ENCODE measurements at places on chromosomes 4 and X.

GRCh38 chrX:103999234-103999633 is 14.3 kb downstream of the H2BW1 start:
- DNase-seq, result no peak

DNA sequence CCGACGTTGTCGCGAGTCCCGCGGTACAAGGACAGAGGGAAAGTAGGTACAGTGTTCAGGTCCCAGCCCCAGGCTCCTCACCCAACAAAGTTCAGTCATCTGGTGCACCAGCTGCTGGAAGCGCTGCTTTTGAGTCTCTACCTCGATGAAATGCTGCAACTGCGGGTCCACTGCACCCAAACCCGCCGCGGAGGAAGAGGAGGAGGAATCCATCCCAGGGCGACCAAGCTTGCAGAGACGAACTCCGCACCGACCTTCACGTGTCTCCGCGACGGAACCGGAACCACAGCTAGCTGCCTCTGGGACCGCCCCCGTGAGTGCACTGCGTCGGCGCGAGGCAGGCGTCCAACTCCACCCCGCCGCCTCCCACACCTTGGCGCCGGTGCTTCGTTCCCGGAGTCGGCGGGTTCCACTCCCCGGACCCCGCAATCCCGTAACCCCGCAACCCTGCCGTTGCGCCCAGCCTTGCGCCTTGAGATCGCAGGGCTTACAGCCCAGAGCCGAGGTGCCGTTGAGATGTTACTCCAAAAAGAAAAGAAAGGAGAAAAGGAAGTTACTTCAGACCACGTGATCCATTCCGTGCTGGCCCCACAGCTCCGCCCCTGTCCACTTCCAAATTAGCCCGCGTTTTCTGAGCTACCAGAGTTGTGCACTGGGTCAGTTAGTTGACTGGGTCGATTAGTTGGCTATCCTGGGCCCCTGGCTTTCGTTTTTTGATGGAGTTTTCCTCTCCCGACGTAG is at the start of gene TIMM8A:
Gene TIMM8A (minus strand): TSS at position 291 of the 741 bp plus-strand sequence. CDS start 78 bp downstream, at position 213.
- DNase-seq, result peak; percentile 64

DNA sequence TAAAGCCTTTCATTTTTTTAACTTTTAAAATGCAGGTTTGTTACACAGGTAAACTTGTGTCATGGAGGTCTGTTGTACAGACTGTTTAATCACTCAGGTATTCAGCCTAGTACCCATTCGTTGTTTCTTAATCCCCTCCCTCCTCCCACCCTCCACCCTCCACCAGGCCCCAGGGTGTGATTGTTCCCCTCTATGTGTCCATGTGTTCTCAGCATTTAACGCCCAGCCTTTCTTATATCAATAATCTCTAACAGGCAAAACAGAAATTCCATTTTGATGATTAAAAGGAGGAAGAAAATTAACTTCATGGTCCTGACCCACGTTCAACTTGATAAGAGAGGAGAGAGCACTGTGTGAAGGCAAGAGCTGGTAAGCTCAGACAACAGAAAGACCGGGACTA is 75.1 kb downstream of the TSPAN5 start:
- DNase-seq, result no peak

GRCh38 chr4:139814323-139815015 is 148.8 kb downstream of the MGST2 start:
- no peak for DNase-seq

DNA sequence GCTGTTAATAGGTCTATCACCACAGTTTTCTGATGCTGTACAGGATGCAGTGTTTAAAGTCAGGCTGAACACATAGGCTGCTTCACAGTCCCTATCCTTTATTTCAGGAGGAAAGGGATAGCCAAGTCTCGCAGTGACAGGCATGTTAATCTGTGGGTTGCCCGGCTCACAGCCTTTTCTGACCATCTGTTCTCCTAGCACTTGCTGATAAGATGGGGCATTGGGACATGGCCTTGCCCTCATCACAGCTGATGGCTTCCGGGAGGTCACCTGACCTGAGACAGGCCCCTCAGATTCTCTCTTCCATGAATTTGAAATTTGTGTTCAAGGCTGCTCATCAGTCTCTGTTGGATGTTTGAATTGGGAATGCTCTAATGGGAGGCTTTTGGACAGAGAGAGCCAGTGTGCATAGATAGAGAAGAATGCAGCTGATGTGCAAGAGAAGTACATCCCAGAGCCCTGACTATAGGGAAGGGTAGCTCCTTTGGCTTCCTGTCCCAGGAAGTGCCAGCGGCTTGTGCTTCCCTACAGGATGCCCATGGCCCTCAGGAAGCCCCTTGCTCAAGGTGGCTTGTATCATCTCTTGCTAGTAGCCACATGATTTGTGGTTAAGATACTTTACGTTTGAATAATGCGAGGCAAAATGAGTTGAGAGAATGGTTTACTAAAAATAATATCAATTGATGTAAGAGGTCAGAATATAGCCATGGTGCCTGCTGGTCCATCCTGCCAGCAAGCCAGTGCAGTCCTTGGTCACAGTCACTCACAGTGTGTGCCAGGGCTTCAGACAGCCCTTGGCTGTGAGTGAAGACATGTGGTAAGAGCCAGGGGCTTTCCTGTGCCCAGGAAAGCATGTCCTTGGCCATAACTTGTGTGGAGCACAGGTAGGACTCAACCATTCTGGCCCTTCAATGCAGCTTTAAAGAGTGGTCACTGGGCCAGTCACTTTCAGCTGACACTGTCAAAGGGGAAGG is 88.6 kb downstream of the TSPAN7 start:
- no peak for DNase-seq

- no peak for DNase-seq
Observed at GRCh38 chr4:141065872-141066271, 67.4 kb downstream of the RNF150 start.

DNA sequence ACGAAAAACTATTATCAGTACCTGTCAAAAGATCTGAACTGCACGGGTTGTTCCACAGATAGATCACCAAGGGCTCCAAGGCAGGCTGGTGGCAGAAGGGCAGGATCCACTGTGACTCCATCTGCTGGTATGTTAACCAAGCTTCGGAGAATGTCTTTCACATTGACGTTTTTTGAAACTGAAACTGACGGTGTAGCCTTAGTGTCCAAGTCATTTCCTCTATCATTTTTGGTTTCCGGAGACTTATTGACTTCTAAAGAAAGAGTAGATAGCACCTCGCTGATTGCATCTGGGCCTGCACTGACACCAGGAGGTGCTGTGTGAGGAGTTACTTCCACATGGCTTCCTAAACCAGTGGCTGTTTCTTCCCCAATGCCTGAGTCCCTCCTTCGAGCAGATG is 186.9 kb downstream of the LRBA start:
- peak; percentile 12 for DNase-seq

- DNase-seq, result no peak
Observed at GRCh38 chr4:142316025-142316424, 530.1 kb downstream of the INPP4B start.

GRCh38 chr4:57091657-57092162 is 18.5 kb downstream of the IGFBP7 start:
- no peak for DNase-seq

DNA sequence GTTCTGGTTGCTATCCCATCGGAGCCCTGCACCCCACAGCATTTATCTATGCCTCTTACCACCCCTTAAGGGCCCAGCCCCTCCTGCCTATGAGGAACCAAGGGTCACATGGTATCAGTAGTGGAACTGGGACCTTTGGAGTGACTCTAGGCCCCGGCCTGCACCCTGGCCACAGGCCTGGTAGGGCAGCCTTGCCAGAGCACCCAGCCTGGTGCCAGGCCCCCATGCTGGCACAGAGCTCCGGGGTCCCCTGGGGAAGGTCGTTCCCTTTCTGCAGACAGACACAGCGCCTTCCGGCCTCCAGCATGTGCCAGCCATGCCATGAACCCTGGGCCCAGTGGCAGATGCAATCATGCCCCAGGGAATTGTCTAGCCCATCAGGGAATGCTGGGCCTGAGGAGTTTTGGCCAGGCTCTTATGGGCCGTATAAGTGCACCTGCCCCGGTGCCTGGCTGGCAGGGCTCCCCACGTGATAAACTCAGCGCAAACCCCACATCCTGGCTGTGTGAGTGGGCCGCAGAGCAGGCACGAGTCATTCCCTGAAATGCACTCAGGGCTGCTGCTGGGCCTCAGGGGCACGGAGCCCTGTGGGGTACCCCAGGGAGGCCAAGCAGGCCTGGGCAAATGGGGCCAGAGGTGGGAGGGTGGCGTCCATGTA is 19.8 kb upstream of the ADD1 start:
- no peak for DNase-seq

DNA sequence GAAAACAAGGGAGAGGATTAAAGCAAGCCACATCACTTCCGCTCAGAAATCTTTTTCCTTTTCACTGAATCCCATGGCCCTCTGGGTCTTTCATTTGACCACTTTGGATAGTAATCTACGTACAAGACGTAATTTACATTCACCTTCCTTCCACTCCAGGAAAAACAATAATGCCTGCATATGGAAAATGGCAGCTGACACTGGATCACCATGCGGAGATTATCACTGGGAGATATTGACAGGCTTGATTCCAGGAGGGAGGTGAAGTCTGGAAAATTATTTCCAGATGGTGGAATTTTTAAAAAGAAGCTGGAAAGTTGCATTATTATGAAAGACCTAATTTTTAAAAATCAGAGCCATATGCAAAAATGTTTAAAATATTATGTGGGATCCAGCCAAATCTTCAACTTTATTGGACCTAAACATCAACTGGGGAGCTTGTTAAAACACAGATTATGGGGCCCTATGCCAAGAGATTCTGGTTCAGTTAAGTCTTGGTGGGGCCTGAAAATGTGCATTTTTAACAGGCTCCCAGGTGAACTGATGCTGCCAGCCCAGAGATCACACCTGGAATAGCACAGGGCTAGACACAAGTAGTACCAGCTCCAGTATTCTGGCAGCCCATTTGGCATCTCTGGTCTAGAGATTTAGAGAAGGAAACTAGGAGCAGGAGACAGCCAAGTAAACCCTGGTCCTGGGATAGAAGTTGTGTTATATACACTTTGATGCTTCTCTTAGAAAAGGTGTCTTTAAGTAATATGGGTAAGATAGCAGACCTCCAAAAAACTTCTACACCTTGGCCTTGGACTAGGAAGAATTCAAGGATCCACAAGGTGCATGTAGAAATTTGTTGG is 290.3 kb upstream of the LDB2 start:
- DNase-seq, result no peak

- peak; percentile 42 for DNase-seq
Observed at GRCh38 chrX:47384502-47384901, 14.1 kb downstream of the ZNF157 start.

DNA sequence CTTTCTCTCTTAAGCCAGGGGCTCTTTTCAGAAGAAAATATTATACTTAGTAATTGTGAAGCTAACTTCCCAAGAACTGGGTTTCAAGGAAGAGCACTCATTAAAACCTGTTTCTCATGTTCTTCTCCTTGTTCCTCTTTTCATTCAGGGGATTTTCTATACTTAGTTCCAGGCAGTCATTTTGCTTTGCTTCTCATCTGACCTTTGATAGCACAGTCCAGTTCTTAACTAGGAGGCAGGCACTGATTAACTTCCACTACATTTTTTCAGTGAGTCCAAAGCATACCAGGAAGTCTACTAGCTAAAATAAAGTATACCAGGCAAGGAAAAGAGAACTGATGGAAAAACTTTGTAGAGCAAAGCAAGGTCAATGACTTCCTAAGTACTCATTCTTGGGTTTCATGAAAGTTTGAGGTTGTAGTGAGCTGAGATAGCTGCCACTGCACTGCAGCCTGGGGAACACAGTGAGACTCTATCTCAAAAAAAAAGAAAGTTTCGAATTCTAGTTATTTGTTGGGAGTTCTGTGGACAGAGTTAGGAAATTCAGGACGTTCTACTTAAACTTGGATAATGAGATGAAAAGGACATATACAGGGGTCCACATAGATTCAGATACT is 190.1 kb upstream of the HS3ST1 start:
- no peak for DNase-seq

DNA sequence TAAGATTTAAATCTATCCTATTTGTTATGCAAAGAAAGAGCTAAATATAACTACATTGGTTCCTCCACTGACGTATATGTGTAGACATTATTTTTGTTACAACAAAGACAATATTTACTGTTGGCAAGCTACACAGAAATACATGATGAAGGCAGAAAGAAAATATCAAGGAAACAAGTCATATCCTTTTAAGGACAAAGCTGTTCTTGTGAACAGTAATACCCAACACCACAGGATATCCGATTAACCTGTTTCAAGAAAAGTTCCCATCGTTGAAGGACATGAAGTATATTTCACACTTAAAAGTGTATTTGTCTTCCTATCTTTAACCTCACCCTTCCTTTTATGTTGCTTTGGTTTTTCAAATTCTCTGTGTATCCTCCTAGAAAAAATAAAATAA is 235.8 kb upstream of the AADAT start:
- DNase-seq, result no peak

- DNase-seq, result no peak
Observed at GRCh38 chr4:181470306-181470705, 772.9 kb upstream of the TENM3 start.

DNA sequence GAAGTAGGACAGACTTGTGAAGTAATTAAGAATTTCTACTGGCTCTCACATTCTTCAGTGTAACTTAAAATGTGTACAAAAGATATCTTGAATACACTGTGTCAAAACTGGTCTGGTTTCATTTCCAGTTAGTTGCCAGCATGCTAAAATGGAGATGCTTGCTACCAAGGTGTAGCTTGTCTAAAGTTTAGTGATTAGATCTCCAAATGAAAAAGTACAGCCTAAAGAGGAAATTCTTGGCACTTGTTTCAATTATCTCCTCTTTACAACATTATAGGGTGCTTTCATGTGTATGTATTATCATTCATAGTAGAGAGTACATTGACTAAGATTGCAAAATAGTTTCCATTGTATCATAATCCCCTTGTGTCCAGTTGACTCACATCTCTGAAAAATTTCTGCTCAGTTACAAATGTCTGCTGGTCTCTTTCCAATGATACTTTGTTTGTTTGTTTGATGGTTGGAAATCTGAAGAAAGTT is 97.3 kb upstream of the SPRY1 start:
- DNase-seq, result no peak

DNA sequence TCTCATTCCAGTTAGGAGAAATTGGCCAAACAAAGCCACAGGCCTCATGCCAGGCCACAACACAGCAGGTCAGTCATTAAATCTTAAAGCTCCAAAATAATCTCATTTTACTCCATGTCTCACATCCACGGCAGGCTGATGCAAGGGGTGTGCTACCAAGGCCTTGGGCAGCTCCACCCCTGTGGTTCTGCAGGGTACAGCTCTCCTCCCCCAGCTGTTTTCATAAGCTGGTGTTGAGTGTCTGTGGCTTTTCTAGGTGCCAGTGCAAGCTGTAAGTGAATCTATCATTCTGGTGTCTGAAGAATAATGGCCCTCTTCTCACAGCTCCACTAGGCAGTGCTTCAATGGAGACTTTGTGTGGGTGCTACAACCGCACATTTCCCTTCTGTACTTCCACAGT is 949.2 kb downstream of the TECRL start:
- no peak for DNase-seq

Measured in T-helper 17 cell (primary cell).